Stimulated activated CD4-positive, alpha-beta T cell treated with anti-CD3 and anti-CD28 coated beads, TNF-alpha, amount 100 ng/mL, for 24 hours (primary cell): ENCODE measurements at places on chromosomes 1 and 21.

DNA sequence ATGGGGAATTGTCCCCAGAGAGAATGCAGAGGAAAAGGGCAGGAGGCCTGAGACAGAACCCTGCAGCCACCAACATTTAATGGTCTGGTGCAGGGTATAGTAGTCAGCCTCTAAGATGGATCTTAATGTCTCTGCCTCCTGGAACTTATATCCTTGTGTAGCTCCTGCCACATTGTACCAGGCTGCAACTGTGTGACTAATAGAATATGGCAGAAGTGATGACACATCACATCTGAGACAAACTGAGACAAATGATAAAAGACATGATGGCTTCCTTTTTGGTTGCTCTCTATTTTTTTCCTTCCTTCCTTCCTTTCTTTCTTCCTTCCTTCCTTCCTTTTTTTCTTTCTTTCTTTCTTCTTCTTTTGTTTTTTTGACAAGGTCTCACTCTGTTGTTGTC, 37.1 kb upstream of the CYP4B1 start:
- no peak for DNase-seq

GRCh38 chr1:97164276-97164639, 442.7 kb downstream of the PTBP2 start:
- DNase-seq: no peak

DNA sequence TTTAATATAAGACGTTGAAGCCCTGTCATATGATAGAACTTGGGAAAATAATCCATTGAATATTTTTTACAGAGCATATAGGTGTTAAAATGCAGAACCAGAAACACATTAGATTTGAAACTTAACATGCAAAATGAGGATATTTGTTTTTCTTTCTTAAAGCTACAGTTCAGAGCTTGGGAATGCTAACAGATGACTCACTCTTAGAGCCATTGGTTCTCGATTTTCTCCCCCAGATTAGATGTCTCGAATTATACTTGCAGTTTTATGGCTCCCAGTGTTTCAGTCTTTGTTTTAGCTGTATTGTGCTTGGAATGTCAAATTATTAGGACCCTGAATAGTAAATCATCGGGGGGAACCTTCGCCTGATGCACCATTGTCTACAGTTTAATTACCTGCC, 575.7 kb upstream of the ZP4 start:
- DNase-seq: no peak

- DNase-seq: no peak
Observed at GRCh38 chr1:67336157-67336556, 28.5 kb downstream of the IL12RB2 start.

DNA sequence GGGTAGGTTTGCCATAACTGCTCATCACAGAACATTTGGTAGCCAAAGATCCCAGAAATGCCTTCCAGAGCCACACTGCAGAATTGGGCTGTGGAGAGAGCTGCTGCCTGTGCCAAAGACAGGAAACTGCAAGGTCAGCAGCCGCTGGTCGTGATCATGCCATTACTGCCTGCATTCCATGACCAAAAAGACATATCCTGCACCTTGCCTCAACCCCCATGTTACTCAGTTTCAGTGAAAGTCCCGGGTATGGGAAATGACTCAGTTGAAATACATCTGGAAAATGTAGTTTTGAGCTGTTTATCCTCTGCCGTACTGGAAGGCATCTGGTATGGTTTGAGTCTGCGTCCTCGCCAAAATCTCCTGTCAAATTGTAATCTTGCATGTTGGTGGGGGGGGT, 161.7 kb downstream of the FCRL5 start:
- no peak for DNase-seq

DNA sequence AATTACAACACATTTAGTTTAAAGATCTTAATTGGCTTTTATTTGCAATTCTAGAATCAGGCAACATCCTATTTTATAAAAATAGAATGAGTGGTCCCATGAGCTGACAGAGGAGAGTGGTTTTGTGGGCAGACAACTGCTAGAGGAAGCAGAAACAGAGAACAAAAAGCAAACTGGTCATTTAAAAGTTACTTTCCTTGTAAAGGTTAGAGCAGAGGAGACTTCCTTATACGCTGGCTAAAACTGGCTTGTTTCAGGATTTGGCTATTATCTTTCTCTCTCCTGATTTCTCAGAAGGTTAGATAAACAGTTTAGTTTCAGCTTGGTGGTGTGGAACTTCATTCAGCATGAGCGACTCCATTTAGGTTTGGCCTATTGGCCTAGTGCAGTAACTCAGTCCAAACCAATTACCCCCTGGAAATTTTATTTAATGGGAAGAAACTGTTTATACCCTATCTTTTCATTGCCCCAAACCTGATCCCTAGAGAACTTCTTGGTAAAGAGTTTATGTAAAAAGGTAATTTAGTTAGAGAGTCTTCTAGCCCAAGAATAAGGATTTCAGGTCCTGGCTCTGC, 32.2 kb upstream of the IL20 start:
- DNase-seq: no peak

- no peak for DNase-seq
Observed at GRCh38 chr21:44967082-44968047, 27.5 kb downstream of the SLX9 start.

DNA sequence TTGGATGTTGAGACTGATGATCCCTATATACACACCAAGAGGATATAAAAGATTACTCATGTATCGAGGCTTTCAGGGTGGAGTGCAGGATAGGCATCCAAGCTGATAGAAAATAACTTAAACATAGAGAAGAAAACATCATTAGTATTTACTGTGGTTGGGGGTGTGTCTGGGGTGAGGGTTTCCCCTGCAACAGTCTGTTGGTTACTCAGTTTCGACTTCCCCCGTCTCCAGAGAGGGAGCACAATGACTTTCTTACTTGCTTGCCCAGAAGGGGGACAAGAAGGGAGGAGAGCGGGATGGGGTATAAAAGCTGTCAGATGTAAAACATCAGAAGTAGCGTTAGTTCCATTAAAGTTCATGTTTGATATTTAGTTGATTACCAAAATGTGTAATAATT, 717.4 kb upstream of the ZP4 start:
- DNase-seq: no peak

DNA sequence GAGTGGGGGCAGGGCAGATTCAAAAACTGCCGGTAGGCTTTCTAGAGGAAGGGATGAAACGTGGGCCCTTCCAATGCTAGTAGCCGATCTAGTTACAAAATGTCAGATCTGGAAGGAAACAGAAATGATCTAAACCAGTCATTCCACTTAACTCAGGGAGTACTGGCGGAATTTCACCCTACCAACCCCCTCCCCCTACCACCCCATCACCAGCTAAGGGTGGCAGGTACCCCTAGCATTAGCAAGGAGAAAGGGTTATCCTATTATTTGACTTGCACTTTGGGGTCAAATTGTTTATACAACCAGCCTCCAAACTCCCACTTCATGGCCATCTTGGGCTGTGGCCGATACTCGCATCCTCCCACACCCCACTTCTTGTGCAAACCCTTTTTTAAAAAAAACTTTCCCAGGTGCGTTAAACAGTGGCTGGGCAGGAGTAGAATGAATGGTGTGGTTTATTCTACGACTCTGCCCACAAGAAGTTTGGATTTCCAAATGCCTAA, 644 bp upstream of the MRPL24 start:
- no peak for DNase-seq

- DNase-seq: no peak
Observed at GRCh38 chr1:66464351-66464750, 69.6 kb upstream of the SGIP1 start.

DNA sequence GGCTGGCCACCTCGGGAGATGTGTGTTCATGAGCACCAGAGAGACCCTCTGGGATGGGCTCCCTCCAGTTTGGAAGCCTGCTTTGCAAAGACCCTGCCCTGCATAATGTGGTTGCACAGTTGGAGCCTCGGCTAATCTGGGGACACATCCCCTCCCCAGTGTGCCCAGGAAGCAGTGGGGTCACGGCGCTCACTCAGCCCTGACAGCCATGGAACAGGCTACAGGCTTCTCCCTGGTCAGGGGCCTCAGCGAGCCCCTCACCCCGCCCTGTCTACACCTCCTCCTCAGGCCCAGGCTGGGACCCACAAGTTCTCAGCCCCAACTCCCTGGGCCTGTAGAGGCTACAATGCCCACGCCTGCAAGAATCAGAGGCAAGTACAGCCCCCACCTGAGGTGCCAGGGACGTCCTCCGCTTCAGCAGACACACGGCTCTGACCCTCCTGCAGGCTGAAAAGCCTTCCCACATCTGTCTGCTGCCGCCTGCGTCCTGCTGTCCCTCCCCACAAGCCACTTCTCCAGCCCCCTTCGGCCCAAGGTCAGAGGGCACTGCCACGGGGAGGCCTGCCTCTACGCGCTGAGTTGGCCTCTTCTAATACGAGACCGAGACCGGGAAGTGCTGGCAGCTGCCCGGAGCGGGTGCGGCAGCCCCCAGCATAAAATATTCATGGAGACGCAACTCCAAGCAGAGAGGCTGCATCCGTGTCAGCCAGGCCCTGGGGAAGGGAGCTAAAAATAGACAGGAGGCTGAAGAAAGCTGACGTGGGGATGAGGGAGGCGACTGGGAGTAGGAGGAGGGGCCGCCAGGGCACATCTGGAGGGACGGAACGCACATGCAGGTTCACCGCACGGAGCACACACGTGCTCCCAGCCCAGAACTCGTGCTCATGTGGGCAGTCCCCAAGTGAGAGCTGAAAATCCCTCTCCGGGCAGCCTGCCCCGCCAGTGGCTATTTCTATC, 15.2 kb upstream of the GPR153 start:
- DNase-seq: no peak

- DNase-seq: no peak
Observed at GRCh38 chr1:6906783-6907182, 121.5 kb downstream of the CAMTA1 start.

- DNase-seq: no peak
Observed at GRCh38 chr1:1037366-1038327, 17.7 kb downstream of the AGRN start.

GRCh38 chr1:71831646-71832045, 450.7 kb downstream of the NEGR1 start:
- DNase-seq: no peak

GRCh38 chr1:160486453-160486852, 36.6 kb downstream of the SLAMF6 start:
- DNase-seq: no peak

- DNase-seq: no peak
Observed at GRCh38 chr1:90621986-90622385, 95.1 kb downstream of the BARHL2 start.

GRCh38 chr21:33238146-33238545, 8.4 kb downstream of the IFNAR2 start:
- DNase-seq: no peak

DNA sequence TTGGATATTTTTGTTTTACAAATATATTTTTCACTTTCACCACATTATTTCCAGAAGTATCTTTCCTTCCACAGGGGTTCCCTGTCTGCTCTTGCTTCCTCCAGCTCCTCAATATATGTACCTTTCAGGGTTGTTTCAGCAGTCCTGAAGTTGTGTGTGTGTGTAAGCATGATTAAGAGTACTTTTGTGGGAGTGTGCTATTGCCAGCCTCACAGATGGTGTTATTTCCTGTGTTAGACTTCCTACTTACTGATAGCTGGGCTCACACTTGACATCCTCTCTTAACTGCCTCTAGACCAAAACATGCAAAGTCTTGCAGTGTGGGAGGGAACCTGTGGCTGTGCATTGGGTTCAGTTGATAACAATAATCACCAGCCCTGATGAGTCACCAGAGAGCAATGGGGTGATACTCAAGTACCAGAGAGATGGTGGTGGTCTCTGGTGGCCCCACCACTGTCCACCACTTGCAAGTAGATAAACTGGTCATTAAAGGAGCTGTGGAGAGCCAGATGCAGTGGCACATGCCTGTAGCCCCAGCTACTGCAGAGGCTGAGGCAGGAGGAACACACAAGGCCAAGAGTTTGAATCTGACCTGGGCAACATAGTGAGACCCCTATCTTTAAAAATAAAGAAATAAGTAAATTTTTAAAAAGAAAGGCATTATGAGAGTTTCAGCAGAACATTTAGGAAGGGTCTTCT, 126.7 kb downstream of the NR5A2 start:
- peak; percentile 32 for DNase-seq

DNA sequence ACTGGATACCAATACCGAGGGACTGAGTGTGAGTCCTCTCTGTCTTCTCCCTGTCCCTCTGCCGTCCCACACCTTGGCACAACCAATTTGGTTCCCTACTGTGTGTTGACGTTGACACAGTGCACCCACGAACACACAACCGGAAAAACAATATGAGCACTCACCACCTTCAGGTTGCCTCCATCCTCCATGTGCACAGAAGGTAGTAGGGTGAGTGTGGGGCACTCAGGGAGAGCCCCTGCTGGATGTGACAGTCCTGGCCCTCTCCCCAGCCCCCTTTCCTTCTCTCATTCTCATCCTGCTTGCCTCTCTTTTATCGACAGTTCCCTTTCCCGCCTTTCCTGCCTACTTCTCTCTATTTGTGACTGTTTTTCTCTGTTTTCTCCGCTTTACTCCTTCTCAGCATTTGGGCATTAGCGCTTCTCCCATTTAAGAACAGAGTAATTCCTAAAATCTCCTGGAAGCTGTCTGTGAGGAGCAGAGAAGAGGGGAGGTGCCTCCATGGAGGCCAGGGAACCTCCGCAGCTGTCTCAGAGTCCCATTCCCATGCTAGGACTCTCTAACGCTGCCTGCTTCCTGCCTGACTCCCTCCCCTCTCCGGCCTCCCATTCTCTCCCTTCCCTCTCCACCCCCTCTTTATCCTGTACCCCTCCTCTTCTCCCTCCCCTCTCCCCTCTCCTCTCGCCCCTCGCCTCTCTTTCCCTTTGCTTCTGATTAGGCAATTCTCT, 16.4 kb downstream of the CADM3 start:
- no peak for DNase-seq

DNA sequence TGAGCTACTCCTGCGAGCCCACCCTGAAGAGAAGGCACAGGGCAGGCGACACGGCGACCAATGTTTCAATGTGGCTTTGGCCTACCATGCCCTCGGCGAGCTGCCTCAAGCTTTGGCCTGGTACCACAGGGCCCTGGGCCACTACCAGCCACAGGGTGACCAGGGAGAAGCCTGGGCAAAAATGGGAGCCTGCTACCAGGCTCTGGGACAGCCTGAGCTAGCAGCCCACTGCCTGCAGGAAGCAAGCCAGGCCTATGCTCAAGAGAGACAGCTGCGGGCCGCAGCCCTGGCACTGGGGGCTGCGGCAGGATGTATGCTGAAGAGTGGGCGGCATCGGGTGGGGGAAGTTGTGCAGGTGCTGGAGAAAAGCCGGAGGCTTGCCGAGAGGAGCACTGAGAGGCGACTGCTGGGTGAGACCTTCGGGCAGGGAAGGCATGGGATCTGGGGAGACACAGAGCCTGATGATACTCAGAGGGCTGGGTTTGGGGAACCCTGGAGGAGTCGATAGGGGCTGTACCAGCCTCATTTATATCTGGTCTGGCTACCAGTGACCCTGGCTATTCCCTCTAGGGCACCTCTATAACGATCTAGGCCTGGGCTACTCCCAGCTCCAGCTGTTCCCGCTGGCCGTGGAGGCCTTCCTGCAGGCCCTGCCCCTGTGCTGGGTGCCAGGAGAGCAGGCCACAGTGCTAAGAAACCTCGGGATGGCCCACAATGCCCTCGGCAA, 2.3 kb downstream of the TTC24 start:
- DNase-seq: no peak

DNA sequence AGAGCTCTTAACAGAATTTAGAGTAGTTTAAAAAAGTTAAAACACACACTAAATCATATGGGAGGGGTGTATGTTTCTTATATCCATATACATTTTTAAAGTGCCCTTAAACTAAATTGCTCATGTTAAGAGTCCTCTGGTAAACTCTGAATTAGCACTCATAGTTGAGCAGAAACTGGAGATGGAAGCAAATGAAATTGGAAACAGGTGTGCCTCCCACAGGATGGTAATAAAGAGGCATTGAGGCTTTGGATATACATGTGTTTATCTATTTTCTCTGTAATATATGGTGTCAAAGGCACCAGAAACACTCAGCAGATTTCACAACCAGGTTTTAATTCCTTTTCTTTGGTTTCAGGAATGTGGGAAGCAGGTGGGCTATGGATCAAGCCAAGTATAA, 188.6 kb downstream of the HS2ST1 start:
- no peak for DNase-seq

- no peak for DNase-seq
Observed at GRCh38 chr1:54973205-54973921, 7.1 kb upstream of the TMEM61 start.
